LHCN-M2 (cell line): ENCODE measurements at places on chromosomes 4 and X.
A peak's percentile ranks its signal among the peaks of the same experiment; 100 is the strongest.

- peak; percentile 39 for DNase-seq
Observed at GRCh38 chr4:158459085-158459820, 62.4 kb upstream of the RXFP1 start.

- DNase-seq, result no peak
Observed at GRCh38 chr4:20430259-20430941, 178.7 kb downstream of the SLIT2 start.

GRCh38 chrX:30373951-30374350 lies 64.8 kb upstream of the NR0B1 start:
- DNase-seq, result no peak

DNA sequence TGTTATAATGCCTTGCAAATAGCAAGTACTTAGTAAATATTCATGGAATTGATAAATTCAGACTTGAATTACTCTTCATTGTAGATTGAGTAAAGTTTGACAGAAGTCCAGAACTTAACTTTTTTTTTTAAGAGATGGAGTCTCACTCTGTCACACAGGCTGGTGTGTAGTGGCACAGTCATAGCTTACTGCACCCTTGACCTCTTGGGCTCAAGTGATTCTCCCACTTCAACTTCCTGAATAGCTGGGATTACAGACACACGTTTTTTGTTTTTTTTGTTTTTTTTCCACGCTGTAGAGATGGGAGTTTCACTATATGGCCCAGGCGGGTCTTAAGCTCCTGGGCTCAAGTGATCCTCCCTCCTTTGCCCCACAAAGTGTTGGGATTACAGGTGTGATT lies 32.1 kb downstream of the UBE2K start:
- DNase-seq, result peak; percentile 26

GRCh38 chr4:37002625-37003024 lies 241.9 kb upstream of the NWD2 start:
- no peak for DNase-seq
